ENCODE measurements at places on chromosomes 12 and 14.

DNA sequence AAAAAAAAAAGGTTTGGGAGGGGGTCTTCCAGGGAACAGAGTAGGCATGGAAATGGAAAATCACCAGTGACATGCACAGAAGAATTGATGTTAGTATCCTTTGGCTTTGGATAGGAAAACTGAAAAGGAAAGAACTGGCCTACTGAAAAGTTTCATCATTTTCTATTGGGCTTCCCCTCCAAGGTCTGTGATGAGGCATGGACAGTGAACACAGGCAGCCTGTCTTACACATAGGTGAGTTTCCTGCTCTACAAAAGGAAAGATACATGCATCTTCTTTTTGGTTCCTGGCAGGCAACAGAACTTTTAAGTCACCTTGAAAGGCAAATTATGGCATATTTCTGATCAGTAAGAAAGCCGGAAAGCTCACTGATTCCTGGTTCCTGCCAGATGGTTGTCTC lies 5.8 kb downstream of the BMAL2 start:
- DNase-seq: no peak

- no peak for DNase-seq
Measured at GRCh38 chr12:44904321-44904720, 28.2 kb upstream of the NELL2 start.

DNA sequence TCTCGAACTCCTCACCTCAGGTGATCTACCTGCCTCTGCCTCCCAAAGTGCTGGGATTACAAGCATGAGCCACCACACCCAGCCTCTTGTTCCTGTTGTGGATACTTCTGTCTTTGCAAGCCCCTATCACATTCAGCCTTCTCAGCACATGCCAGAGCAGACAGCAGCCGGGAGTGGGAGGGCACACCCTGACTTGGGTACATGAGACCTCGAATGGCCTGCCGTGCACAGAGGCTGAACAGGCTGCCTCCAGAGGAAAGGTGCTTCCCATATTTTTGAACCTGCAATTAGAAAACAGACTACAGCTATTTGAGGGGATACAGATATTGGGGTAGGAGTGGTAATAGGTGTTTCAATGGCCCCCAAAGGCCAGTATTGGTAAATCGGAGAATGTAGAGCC lies 307.3 kb upstream of the DIO3 start:
- DNase-seq: no peak

DNA sequence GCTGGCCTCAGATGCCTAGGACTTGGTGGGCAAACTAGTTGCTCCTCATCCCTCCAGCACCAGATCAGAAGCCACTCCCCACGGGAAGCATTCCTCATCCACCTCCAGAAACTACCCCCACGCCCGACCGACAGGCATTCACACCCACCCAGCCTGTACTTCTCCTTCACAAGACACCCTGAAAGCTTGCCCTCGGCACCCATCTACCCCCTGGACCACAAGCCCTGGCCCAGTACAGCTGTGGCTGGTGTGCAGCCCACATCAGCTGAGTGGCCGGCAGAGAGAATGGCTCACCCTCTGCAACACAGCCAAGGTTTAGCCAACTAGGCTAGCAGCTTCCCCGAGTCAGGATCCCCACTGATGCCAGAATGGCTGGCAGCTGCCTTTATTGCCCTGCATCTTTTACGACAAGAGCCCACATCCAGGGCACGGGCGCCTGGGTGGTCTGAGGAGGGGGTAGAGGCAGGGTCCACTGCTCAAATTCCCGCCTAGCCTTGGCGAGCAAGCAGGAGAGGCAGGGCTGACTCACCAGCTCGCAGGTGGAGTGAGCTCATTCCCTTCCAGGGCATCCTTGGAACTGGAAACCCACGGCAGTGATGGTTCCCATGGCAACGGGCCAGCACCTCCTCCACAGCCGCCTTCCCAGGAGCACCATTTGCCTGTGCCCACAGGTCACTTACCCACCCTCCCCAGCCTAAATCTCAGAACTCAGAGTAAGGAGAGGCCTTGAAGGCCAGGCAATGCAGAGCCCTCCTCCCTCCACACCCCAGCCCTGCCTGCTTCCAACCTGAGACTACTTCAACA lies 17.1 kb downstream of the ACTN1 start:
- no peak for DNase-seq

GRCh38 chr12:46798056-46798455 lies 27.7 kb downstream of the SLC38A4 start:
- DNase-seq: no peak

DNA sequence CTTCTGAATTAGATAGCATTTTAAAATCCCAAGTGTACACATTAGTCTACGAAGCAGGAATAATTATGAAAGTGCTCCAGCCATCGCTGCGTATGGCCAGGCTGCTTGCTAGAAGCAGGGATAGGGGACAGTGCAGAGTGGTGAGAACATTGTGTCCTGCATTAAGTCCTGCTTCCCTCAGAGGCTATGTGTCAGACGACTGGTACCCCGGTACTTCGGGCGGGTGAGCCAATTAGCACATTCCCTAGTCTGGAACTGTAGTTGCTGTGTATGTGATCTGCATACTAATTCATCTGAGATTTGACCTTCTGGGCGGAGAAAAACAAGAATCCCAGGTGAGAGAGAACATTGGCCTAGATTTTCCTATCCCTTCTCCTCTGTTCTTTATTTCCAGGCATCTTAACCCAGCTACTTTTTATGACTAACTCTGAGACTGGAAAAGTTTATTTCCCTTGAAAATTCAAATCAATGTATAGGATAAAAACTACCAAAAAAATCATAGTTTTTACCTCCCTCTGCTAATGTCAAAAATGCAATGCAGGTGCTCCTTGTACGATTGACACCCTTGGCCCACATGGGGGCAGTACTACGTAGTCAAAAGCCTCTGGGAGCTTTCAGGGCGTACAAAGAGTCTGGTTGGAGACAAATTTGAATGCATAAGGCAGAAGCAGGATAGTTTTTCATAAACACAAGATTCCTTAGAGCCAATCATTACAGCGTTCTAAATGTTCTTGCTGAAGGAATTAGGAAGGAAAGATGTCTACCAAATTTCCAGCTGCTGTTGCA lies 764.3 kb downstream of the NOVA1 start:
- DNase-seq: peak; percentile 60

DNA sequence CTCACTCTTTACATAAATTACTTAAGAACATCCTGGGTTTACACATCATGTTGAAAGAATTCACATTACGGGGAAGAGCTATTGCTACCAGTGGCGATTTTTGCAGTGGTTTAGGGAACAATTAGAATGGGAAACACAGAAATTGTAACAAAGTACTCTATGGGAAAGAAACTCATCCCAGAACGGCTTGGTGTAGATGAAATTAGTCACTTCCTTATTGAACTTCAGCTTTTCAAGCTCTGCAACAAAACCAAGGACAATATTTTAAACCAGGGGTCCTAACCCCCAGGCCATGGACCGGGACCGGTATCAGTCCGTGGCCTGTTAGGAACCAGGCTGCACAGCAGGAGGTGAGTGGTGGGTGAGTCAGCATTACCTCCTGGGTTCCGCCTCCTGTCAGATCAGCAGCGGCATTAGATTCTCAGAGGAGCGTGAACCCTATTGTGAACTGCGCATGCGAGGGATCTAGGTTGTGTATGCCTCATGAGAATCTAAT lies 32.3 kb upstream of the FICD start:
- no peak for DNase-seq

DNA sequence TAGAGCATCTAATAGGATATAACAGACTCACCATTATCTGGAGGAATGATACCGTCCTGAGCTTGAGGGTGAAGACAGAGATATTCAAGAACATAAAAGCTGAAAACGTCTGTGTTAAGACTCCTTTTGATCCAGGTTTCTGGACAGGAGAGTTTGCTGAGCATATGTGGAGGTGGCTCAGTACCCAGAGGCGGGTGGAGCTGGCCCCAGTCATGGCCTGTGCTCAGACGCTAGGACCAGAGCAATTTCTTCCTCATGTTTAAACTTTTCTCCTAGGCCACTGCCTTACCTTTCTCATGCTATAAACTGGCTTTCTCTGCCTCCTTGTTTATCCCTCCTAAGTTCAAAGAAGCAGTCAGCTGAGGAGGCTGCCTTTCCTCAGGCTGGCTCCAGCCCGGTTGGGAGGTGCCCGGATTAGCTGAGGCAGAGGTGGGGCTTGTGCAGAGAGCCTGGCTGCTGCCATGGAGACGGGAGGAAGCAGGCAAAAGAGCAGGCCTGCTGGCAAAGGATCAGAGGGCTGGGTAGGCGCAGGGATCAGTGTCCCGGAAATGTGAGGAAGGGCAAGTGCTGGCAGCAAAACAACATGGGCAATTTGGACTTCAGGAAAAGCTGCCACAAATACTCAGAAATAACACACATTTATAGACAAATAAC lies 13.7 kb downstream of the COA8 start:
- no peak for DNase-seq

DNA sequence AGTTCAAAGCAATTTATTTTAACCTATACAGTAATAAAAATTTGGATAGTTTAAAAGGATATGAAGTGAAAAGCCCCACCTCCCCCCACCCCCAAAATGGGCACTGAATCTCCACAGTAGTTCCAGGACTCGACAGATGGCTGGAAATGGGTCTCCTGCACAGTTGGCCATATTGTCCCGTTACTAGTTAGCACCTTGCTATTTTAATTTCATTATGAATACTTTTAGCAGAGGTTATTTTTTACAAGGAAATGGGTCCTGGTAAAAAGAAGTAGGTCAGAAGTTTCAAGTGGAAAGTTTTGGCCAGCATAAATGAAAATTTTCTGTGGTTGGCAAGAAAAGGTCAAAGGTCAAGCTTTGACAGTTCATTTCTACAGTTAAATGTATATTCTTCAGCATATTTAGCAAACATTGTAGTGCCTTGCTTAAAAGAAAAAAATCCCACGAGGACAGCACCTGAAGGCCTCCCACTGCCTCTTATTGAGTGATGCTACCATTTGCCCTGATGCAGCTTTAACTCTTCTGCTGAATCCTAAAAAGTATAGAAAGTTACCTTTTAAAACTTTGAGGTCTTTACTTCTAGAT lies 28.3 kb downstream of the MTHFD1 start:
- no peak for DNase-seq

GRCh38 chr12:22979854-22980469 lies 355.0 kb downstream of the ETNK1 start:
- no peak for DNase-seq

DNA sequence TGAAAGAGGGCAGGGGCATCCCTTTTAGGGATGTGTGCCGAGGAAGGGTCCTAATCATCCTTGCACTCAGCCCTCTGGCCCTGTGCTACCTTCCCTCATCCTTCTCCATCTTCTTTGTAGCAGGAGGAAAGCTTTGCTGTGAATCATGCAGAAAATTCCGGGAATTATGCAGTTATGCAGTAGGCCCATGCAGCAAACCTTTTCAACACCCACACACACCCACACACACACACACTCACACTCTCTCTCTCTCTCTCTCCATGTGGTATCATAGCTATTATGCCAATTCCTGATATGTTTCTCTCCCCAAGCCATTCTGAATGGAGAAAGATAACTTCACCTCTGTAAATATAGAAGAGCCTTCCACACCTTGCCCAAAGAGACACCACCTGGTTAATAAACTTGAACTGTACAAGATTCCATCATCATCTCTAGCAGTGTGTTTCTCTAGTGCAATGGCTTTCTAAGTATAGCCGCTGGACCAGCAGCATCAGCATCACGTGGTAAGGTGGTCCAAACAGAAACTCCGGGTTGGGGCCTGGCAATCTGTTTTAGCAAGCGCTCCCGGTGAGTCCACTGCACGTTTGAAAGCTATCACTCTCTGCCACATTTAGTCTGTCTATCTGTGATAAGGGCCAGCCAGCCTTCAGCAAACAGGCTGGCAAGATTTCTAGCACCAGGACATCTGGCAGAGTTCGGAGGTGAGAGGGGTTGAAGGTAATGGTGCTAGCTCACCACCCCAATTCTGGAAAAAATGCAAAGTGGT lies 57.6 kb downstream of the MDM2 start:
- no peak for DNase-seq

GRCh38 chr12:108734200-108734906 lies 3.0 kb upstream of the CORO1C start:
- no peak for DNase-seq

DNA sequence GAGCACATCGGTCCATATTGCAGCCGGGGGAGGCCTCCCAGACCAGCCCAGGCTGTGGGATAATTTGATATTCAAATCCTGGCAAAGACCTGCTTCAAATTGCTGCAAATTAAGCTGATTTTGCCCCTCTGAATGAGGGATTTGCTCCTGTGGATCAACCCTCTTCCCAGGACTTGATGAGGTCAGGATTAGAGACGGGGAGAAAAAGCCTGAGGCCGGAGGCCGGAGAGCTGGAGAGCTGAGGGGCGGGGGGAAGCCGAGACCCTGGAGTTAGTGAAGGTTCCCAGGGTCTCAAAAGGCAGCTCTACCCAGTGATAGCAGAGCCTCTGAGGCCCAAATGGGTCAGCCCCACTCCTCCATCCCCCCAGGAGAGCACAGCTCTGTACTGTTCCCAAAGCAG lies 17.5 kb upstream of the VSX2 start:
- no peak for DNase-seq

DNA sequence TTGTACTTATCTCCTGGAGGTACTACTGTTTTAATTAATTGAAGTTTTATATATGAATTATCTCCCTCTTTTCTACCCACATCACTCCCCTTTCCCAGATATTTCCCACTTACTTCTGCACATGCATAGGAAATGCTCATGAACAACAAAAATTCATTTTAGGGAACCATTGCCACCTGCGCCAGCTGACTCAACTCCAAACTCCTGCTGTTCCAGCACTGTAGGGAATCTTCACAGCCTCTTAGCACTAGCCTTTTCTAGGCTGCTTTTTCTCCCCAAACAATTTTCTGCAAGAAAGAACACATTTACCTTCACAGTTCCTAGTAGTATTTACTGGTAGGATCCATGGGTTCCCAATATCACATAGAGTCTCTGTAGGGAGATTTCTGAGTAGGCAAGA lies 268.4 kb downstream of the LRFN5 start:
- no peak for DNase-seq

- no peak for DNase-seq
Measured at GRCh38 chr14:76771437-76771980, 10.2 kb downstream of the VASH1 start.

DNA sequence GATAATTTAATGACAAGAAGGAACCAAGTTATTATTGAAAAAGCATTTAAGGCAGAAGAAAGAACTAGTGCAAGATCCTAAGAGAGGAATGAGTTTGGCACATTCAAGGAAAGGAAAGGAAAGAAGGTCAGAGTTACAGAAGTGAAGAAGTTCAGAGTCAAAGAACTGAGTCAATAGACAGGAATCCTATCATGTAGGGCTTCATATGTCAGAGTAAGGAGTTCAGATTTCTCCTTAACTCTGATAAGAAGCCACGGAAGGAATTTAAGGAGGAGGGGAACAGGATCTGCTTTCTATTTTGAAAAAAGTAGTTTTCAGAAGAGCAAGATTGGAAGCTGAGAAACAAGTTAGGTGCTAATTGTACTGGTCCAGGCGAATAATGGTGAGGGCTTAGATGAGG lies 223.1 kb upstream of the FOXN3 start:
- no peak for DNase-seq

DNA sequence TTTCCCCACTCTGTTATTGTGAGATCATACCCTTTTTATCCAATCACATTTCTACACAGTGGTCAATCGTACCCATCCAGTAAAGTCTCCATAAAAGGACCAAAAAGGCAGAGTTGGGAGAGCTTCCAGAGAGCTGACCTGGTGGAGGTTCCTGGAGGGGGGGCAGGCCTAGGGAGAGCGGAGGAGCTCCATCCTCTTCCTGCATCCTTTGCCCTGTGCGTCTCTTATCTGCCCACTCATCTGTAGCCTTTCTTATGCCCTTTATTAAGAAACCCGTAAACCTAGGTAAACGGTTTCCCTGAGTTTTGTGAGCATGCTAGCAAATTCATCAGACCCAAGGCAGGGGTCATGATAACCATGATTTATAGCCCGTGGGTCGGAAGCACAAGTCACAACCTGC lies 26.2 kb downstream of the EVL start:
- no peak for DNase-seq
